ENCODE measurements at places on chromosomes 16 and 17.

DNA sequence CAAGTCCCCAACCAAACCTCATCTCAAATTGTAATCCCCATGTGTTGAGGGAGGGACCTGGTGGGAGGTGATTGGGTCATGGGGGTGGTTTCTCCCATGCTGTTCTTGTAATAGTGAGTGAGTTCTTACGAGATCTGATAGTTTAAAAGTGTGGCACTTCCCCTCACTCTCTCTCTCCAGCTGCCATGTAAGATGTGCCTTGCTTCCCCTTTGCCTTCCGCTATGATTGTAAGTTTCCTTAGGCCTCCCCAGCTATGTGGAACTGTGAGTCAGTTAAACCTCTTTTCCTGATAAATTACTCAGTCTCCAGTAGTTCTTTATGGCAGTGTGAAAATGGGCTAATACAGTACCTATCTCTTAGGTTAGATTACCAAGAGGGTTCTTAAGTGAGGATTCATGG, 5.8 kb downstream of the PMFBP1 start:
- DNase-seq = no peak

DNA sequence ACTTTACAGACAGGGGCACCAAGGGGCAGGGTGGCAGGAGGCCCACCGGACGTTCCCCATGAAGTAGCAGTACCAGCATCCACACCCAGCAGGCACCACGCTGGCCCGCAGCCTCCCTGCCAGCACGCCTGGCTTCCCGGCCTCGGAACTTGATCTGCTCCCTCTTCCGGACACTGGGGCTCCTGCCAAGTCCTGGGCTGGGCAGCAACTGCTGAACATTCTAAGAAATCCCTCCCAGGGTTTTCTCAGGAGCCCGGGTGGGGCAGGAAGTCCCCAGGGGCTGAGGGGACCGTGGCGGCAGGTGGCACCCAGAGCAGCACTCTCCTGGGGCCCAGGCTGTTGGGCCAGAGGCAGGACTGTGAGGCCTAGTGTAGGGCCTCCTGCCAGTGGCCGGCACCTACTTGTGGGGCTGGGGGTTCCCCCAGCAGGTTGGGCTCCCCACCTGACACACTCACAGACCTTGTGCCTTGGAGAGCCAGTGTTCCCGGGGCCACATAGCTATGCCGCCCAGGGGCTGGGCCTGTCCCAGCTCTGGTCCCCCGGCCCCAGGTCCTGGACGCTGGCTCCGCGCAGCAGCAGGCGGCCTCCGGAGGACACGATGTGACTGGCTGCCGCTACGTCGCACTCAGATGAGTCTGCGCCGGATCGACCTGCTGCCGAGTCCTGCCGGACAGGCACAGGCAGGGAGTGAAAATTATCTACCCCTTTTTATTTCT, 86.2 kb upstream of the CBX4 start:
- DNase-seq = no peak

DNA sequence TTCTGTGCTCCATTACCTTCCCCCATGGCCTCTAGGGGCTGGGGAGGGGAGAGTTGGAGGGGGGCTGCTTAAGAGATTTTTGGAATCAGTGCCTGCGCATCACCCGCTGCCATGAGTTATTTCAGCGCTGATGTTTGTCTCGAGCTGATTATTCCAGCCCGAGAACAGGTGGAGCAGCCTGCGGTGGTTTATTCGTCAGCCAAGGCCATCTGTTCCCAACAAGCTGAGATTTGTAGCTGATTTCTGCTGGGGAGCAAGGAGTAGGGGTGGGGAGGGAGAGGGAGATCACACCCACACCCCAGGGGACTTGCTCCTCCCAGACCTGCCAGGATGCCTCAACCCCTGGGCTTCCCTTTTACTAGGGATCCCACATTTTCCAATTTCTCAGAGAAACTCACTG, 23.1 kb downstream of the PIPOX start:
- no peak for DNase-seq

- no peak for DNase-seq
Observed at GRCh38 chr16:80080287-80080851, 460.4 kb upstream of the DYNLRB2 start.

GRCh38 chr16:4344983-4345835, 5.9 kb downstream of the PAM16 start:
- peak; percentile 93 for DNase-seq

GRCh38 chr16:71467810-71468209, 5.8 kb upstream of the ZNF23 start:
- DNase-seq = no peak
